Right atrium auricular region (tissue), 2 donors: ENCODE measurements at places on chromosomes 1 and 21.

GRCh38 chr1:244235157-244235556, 184.1 kb downstream of the ZBTB18 start:
- no peak for DNase-seq

DNA sequence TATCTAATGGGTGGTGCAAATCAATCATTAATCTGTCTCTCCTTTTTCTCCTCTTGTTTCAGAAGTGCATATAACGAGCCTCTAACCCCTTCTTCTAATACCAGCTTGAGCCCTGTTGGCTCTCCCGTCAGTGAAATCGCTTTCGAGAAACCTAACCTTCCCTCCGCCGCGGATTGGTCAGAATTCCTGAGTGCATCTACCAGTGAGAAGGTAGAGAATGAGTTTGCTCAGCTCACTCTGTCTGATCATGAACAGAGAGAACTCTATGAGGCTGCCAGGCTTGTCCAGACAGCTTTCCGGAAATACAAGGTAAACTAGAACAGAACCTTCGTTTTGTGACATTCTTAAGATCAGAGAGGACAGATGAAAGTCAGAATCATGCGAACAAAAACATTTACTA, 25.3 kb upstream of the VAMP3 start:
- DNase-seq: no peak

- DNase-seq: no peak
Observed at GRCh38 chr1:218412171-218412570, 67.0 kb downstream of the TGFB2 start.

DNA sequence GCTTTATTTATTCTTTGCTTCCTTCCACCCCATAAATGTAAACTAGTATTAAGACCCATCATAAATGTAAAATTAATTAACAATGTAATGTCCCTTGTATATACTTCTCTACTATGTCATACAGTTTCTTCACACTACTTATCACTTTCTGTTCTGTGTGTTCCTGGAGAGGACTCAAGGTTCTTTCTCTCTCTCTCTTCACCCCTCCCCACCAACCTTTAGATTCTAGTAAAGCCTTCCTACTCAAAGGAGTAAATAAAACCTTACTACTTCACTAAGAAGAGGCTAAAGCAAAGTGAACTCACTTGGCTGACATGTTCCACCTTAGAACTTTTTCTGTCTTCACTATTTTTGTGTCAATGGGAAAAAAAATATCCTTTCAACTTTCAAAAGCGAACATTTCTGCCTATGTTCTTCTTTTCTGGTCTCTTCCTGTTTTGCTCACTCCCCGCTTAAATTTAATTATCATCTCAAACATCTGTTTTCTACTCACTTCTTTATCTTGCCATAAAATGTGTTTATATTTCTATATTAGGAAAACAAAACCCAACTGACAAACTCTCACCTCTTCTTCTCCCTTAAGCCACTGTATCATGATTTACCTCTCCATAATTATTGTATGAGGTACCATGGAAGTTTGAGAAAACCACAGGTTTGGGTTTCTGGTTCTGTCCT, 260.3 kb downstream of the DPYD start:
- no peak for DNase-seq

- no peak for DNase-seq
Observed at GRCh38 chr21:39429445-39429844, 16.1 kb downstream of the LCA5L start.

DNA sequence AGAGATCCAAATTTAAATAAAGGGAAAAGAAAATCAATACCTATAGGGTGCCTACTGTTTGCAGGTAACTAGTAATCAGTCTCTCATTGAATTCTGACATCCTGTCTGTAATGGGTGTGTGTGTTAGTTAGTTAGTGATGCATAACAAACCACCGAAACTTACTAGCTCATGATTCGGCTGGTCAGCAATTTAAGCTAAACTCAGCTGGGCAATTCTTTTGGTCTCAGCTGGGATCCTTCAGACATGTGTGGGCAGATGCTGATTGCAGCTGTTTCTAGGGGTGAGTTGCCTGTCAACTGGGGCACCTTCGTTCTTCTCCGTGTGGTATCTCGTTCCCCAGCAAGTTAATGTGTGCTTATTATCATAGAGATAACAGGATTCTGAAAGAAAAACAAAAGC, 40.2 kb upstream of the ZNF124 start:
- DNase-seq: no peak

- DNase-seq: no peak
Observed at GRCh38 chr21:33870768-33871167, 44.8 kb downstream of the ATP5PO start.

DNA sequence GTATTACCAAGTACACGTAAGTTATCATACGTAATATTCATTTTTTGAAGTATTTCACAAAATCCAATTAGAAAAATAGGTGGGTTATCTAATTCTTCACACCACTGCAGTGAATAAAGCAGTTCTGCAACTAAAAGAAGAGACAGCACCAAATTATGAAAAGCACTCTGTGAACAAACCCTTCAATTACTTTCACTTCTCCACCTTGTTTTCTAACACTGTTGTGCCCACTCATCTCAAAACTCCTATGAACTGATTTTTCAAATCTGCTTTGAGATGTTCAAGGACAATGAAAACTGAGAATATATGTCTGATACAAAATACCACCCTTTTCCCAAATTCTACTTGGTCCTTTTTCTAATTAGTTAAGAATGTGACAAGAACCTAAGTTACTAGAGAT, 39.4 kb downstream of the LTN1 start:
- DNase-seq: no peak

DNA sequence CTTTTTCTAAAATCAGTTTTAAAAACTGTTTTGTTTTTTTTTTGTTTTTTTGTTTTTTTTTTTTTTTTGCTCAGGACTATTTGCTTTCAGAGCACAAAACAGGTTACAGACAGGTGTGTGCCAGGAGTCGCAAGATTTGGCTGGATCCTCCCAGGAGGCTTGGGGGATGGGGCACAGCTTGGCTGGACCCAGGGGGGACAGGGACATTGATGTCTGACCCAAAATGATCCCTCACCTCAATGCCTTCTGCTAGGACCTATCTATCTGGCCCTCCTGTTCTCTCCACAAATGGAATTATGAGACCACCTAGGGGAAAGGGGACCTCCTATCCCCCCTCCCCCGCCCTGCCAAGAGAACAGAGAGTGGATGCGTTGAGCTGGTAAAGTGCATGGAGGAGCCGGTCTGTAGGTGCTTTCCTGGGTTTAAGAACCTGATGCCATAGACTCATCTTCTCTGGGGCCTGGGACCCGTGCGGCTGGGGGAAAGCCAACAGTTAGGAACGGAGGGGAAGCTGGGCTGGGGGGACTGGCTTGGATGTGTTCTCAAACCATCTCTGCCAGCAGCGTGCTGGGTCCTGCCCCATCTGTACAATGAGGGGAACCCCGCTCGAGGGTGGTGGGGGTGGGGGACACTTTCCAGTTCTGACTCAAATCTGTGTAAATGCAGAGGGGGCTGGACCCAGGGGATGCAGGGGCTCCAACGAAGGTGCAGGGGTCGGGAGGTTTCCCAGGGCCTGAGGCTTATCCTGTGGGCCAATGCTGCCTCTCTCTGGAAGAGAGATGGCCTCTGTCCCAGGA, 28.9 kb downstream of the RUNX3 start:
- DNase-seq: no peak

DNA sequence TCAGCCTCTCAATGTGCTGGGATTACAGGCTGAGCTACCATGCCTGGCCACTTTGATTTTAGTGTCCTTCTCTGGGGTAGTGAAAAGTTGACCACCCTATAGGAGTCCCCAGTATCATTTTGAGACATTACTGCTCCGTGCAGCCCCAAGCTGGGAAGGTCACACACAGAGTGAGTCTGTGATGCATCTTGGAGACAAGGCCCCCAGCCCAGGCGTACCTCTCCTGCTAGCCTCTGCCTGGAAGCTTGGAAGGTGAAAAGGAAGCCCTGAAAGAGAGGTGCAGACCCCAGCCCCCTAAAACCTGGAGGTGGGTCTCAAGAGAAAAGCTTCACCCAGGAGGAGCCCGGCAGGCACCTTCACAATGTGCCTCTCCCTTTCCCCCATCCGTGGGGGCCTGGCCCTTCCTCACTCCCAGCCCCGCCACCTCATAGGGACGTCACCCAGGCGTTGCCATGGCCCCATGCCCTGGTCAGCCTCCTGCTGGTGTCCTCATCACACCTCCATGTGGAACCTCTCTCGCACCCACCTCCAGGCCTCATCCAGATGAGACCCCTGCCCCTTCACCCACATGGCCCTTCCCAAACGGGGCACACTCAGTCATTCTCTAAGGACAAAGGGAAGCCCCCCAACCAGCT, 5.6 kb upstream of the ARF1 start:
- DNase-seq: no peak

- no peak for DNase-seq
Observed at GRCh38 chr1:236471653-236472052, 52.1 kb upstream of the LGALS8 start.

- DNase-seq: no peak
Observed at GRCh38 chr1:168555508-168556046, 11.8 kb upstream of the XCL2 start.

GRCh38 chr1:43716559-43717281, 9.4 kb downstream of the ST3GAL3 start:
- DNase-seq: no peak

DNA sequence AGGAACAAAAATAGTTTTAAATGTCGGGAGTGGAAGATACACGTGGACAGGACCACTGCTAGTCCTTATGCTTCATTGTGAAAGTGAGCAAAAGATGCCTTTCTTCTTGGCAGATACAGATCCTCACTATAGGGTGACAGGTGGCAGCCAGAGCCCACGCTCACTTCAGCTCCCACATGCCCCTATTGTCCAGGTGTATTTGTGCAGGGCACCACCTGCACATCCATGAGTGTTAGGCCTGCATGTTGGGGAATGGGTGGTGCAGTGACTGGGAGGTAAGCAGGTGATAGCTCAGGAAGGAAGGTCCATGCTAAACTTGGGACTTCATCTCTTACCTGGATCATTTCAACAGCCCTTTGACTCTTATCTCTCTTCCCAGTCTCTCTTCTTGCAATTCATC, 27.4 kb downstream of the SLC5A9 start:
- no peak for DNase-seq

- no peak for DNase-seq
Observed at GRCh38 chr1:24878775-24879742, 51.0 kb downstream of the RUNX3 start.

DNA sequence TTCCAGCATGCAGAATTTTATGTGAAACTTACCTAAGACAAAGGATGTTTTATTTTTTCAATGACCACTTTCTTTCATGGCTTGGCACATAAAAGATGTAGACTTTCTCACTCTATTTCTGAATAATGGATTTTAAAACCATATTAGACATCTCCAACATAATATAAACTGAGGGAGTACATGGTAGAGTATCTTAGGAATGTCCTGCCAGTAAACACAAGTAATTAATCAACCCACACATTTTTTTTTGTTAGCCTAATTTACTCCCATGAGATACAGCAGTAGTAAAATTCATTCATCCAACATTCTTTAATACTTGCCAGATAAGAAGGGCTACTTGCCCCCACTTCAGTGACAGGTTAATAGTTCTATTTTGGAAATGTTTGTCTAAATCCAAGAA, 235.4 kb upstream of the ADAMTS5 start:
- no peak for DNase-seq

- DNase-seq: no peak
Observed at GRCh38 chr1:159827549-159827948, 876 bp downstream of the SLAMF8 start.

- DNase-seq: peak; percentile 74
Observed at GRCh38 chr1:175154629-175155472, 37.7 kb downstream of the KIAA0040 start.

DNA sequence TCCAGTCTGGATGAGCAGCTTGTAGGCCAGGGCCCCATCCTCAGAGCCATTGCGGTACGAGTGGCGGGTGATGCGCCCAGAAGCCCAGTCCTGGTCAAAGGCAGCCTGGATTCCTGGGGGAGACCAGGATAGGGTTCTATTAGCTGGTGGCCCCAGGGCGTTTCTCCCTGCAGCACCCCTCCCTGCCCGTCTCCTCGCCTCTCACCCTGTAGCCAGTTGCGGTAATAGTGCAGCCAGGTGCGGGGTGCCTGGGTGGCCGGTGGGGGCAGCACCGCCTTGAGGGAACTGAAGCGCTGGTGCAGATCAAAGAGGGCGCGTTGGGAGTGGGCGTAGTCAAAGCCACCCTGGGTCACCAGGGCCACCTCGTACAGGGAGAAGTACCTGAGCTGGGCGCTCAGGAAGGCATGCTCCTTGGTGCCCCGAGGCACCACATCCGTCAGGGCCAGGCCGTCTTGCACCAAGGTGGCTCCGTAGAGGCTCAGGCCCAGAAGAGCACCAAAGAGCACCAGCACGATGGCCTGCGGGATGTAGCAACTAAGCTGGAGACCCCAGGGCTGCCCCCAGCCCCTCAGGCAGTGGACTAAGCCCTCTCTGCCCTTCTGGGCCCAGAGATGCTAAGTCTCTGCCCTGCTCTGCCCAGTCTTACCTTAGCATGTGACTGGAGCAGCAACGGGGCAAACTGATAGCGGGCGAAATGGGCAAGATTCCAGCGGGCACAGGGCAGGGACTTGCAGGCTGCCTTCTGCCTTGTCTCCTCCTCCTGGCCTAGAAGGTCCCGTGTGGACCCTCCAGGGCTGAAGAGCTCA, 15.7 kb downstream of the PTCH2 start:
- DNase-seq: no peak

DNA sequence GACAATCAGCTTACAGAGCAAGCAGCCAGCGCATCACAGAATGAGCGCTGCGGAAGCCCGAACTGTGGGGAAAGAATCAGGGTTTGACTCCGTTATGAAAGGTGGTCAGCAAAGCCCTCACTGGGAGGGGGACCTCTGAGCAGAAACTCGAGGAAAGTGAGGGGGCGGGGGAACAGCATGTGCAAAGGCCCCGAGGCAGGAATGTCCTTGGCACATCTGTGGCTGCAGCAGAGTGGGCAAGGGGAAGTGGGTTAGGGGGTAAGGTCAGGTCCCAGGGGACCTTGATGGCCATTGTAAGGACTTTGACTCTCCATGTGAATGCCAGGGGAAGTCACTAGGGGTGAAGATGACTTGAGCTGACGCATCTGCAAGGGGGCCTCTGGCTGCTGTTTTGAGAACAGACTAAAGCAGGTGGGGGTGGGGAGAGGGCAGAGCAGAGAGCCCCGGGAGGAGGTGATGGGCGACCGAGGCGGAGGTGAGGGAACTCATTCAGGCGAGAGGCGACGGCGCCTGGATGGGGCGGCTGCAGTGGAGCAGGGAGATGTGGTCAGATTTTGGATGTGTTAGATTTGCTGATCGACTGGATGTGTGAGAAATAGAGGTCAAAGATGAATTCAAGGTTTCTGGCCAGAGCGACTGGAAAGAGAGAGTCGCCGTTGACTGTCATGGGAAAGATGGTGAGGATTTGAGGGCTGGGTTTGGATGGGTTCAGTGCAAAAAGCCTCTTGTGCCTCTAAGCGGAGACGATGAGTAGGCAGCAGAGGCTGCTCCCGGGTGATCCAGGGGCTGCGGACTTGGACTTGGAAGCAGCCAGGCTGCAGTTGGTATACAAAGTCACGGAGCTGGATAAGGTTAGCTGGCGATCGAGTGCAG, 108.0 kb upstream of the ZBTB40 start:
- no peak for DNase-seq

GRCh38 chr1:2314273-2314802, 77.0 kb downstream of the MORN1 start:
- no peak for DNase-seq

GRCh38 chr1:241924080-241924808, 33.3 kb upstream of the BECN2 start:
- DNase-seq: no peak
